Stomach (tissue), 19 donors: ENCODE measurements at places on chromosomes 16 and 17. TPM values are rescaled to one million over a fixed set of nuclear protein-coding genes. Genes with fewer than 3 reads are reported as not detected.

The SPN gene
- 2.0 TPM for total RNA-seq

DNA sequence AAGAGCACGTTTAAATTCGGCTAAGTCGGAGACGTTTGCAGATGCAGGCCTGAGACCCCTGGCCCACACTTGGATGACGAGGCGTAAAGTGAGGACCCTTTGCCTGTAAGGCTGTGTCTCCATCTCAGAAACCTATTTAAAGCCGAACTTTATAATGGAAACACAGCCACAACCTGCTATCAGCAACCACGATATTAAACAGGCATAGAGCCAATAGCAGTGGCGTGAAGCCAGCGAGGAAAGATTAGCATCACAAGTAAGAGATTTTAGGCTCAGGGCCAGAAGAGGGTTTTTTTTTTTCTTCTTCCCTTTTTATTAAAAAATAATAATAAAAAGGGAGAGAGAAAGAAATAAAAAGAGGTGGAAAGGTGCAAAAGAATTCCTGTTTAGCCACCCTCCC lies 111.3 kb upstream of the NOL11 start:
- peak; percentile 70 for DNase-seq
- H3K4me3 ChIP-seq: no peak overlapping the region
- H3K4me1 ChIP-seq: peaks cover 9% of the 10 kb centered on the region

DNA sequence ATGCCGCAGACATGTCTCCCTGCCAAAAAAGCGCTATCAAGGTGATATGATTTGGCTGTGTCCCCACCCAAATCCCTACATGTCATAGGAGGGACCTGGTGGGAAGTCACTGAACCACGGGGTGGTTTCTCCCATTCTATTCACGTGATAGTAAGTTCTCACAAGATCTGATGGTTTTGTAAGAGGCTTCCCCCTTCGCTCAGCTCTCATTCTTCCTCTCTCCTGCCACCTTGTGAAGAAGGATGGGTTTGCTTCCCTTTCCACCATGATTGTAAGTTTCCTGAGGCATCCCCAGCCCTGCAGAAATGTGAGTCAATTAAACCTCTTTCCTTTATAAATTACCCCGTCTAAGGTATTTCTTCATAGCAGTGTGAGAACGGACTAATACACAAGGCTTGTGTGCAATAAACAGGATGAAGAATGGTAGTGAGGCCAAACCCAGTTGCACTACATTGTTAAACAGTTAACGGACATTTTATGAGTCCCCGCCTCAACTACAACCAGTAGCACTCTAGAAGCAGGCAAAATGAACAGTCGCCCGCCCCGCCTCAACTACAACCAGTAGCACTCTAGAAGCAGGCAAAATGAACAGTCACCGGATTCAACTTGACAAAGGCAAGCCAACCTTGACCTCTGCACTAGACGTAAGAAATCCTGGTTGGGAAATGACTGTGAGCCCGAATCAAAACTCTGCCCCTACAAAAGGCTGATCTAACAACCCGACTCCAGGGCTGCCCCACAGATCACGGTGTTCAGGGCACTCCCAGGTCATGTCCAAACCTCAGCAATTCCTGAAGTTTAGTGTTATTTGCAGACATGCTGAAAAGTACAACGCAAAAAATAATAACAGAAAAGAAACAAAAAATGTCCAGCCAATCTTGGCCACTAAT lies 26.3 kb downstream of the VPS53 start:
- no peak overlapping the region for H3K27ac ChIP-seq
- no peaks in the 10 kb centered on the region for H3K4me1 ChIP-seq
- H3K4me3 ChIP-seq: no peak overlapping the region
- no peak for DNase-seq
- H3K27me3 ChIP-seq: no peaks in the 10 kb centered on the region
- peaks cover 88% of the 10 kb centered on the region for H3K36me3 ChIP-seq

GRCh38 chr17:8855477-8856204 lies 11.8 kb downstream of the PIK3R6 start:
- no peak overlapping the region for H3K4me3 ChIP-seq
- H3K36me3 ChIP-seq: no peaks in the 10 kb centered on the region
- no peaks in the 10 kb centered on the region for H3K27me3 ChIP-seq
- DNase-seq: no peak

DNA sequence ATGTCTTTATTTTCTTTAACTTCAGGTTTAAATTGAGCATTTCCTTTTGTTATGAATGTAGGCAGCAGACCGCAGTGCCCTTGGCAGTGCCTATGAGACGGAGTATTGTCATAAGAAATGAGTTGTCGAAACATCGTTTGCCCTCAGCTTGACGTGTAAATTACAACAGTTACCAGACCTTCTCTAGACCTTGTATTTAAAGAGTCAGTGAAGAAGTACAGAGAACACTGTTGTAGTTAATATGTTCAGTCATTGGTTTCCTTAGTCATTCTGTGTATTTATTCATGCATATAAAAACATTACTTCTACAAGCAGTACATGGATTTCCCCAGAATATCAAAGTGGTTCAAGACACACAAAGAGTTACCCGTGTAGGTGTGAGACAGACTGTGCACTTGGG lies 19.0 kb downstream of the IRF8 start:
- peaks cover 33% of the 10 kb centered on the region for H3K4me1 ChIP-seq
- no peak overlapping the region for H3K4me3 ChIP-seq
- H3K27me3 ChIP-seq: no peaks in the 10 kb centered on the region
- H3K36me3 ChIP-seq: peaks cover 3% of the 10 kb centered on the region
